Glutamatergic neuron (in vitro differentiated cells): ENCODE measurements at places on chromosomes 5 and 9.

DNA sequence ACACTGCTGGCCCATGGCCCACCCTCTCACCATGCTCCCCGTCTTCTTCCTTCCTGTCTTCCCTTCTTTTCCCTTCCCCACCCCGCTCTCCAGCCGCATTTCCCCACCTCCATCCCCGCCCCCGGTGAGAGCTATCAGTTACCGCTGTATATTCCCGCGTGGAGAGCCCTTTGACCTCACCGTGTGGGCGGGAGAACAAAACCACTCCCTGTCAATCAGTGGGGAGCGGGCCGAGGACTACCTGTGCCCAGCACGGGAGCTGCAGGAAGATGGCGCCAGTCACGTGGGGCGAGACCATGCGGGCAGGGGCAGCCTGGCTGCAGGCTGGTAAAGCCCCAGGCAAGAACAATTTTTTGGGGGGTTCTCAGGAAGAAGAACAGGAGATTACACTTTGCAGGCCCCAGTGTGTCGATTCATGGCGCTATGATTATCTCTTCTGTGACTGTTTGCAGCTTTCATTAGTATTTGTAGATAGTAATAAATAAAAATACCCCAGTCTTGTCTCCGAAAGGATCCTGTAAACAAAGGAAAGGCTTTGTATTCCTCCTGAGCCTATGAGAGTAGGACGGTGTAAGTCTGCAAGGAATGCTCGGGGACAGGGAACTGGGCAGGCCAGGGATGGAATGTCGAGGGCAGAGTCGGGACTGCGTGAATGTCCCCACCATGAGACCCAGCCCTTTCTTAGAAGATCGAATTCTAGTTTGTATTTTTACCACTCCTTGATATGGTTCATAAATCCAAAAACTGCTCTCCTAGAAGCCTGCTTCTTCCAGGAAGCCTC, 14.8 kb upstream of the DMRT1 start:
- H3K4me3 ChIP-seq, result no peak overlapping the region
- H3K27ac ChIP-seq, result no peak overlapping the region
- H3K36me3 ChIP-seq, result no peaks in the 10 kb centered on the region

DNA sequence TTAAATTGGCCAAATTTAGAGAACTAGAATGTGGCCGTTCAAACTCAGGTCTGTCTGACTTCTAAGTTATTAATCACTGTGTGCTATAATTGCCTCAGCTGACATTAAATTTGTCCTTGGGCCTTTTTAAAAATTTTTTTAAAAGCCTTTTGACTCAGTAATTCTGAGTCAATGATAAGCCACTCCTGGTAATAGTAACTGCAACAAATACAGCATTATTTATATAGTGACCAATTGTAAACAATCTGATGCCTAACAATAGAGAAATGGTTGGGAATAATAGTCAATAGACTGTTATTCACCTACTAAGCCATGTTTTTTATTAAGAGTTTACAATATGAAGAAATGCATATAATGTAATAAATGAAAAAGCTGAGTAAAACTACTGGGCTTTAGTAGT, 70.9 kb upstream of the FSD1L start:
- H3K4me1 ChIP-seq, result peaks cover 3% of the 10 kb centered on the region
- H3K27me3 ChIP-seq, result no peaks in the 10 kb centered on the region
- no peak overlapping the region for H3K27ac ChIP-seq
- no peak for DNase-seq
- H3K4me3 ChIP-seq, result no peak overlapping the region

GRCh38 chr5:95414451-95414850, 23.3 kb downstream of the FAM81B start:
- no peak for DNase-seq
- no peaks in the 10 kb centered on the region for H3K27me3 ChIP-seq

GRCh38 chr5:171481571-171482433, 62.4 kb downstream of the FGF18 start:
- DNase-seq, result no peak
- no peak overlapping the region for H3K4me3 ChIP-seq
- H3K27me3 ChIP-seq, result peaks cover 3% of the 10 kb centered on the region
- peaks cover 1% of the 10 kb centered on the region for H3K4me1 ChIP-seq
- H3K36me3 ChIP-seq, result no peaks in the 10 kb centered on the region

- H3K36me3 ChIP-seq, result no peaks in the 10 kb centered on the region
- H3K27me3 ChIP-seq, result peaks cover 2% of the 10 kb centered on the region
- peak overlapping the region; percentile 60 for H3K27ac ChIP-seq
- DNase-seq, result no peak
- peak overlapping the region; percentile 34 for H3K4me3 ChIP-seq
- peaks cover 32% of the 10 kb centered on the region for H3K4me1 ChIP-seq
Measured at GRCh38 chr5:4954048-4954447, 186.1 kb upstream of the ADAMTS16 start.

GRCh38 chr5:33829430-33829829, 62.4 kb downstream of the ADAMTS12 start:
- DNase-seq, result no peak
- peaks cover 8% of the 10 kb centered on the region for H3K4me1 ChIP-seq
- H3K4me3 ChIP-seq, result peak overlapping the region; percentile 13
- no peaks in the 10 kb centered on the region for H3K36me3 ChIP-seq
- H3K27me3 ChIP-seq, result no peaks in the 10 kb centered on the region

DNA sequence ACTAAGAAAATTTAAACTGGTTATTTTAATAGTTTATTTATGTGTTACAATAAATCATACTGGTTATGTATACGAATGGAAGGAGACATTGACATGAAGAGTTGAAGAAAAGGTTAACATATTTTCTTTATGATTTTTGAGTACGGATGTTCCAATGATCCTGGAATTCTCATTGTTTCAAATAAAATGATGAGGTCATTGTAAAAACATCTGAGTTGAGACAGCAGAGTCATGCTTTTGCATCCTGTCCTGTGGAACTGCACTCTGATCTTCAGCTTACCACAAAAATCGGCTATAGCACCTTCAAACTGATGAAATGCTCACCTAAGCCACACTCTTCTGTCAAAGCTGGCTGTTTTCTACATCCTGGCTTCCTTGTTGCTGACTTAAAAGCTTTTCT, 67.8 kb downstream of the PTCD2 start:
- no peak overlapping the region for H3K4me3 ChIP-seq
- H3K36me3 ChIP-seq, result no peaks in the 10 kb centered on the region
- H3K27me3 ChIP-seq, result peaks cover 2% of the 10 kb centered on the region
- peaks cover 1% of the 10 kb centered on the region for H3K4me1 ChIP-seq
- no peak overlapping the region for H3K27ac ChIP-seq
- DNase-seq, result no peak

- peaks cover 13% of the 10 kb centered on the region for H3K27me3 ChIP-seq
- H3K4me1 ChIP-seq, result peaks cover 7% of the 10 kb centered on the region
- H3K27ac ChIP-seq, result no peak overlapping the region
- H3K36me3 ChIP-seq, result peaks cover 4% of the 10 kb centered on the region
Measured at GRCh38 chr5:134112726-134113362, 1.6 kb upstream of the TCF7 start.

GRCh38 chr5:128904805-128905567, 60.3 kb upstream of the SLC27A6 start:
- no peak overlapping the region for H3K4me3 ChIP-seq
- no peak for DNase-seq
- no peaks in the 10 kb centered on the region for H3K27me3 ChIP-seq
- H3K27ac ChIP-seq, result no peak overlapping the region
- no peaks in the 10 kb centered on the region for H3K4me1 ChIP-seq

DNA sequence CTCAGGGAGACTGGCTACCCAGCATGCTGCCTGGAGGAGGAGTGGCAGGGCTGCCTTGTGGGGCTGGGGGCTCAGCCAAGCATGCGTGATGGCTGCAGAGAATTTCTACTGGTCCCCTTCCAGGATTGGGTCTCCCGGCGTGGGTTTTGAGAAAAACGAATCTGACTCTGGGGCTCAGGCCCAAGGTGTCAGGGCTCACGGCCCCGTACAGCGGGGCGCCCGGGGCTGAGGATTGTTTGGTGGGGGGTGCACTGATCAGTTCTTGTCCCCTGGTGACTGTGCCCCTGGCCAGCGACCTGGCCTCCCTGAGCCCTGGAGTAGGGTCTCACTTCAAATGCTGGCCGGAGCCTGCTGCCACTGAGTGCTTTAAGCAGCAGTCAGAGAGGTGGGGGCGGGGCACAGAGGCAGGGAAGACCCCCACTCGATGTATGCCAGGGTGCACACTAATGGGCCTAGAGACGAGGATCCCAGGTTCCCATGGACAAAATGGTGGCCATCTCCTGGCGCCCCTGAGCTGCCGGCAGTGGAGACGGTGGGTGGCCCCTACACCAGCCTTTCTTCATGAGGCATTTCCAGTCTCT, 45.5 kb upstream of the RNU6ATAC start:
- peaks cover 5% of the 10 kb centered on the region for H3K27me3 ChIP-seq
- H3K4me3 ChIP-seq, result no peak overlapping the region
- peak; percentile 12 for DNase-seq
- H3K27ac ChIP-seq, result no peak overlapping the region
- H3K36me3 ChIP-seq, result peaks cover 2% of the 10 kb centered on the region

GRCh38 chr5:55692509-55692908, 19.6 kb downstream of the SLC38A9 start:
- peaks cover 5% of the 10 kb centered on the region for H3K36me3 ChIP-seq
- no peak overlapping the region for H3K27ac ChIP-seq
- peaks cover 2% of the 10 kb centered on the region for H3K27me3 ChIP-seq

GRCh38 chr5:32031089-32031488, 143.0 kb downstream of the GOLPH3 start:
- H3K4me3 ChIP-seq, result peak overlapping the region; percentile 42
- peak overlapping the region; percentile 80 for H3K27ac ChIP-seq
- H3K4me1 ChIP-seq, result peaks cover 28% of the 10 kb centered on the region
- peaks cover 9% of the 10 kb centered on the region for H3K27me3 ChIP-seq
- no peak for DNase-seq

- no peak overlapping the region for H3K27ac ChIP-seq
- H3K36me3 ChIP-seq, result no peaks in the 10 kb centered on the region
- no peak for DNase-seq
- H3K4me1 ChIP-seq, result peaks cover 4% of the 10 kb centered on the region
- H3K4me3 ChIP-seq, result no peak overlapping the region
Measured at GRCh38 chr5:172721455-172722326, 49.3 kb downstream of the DUSP1 start.

DNA sequence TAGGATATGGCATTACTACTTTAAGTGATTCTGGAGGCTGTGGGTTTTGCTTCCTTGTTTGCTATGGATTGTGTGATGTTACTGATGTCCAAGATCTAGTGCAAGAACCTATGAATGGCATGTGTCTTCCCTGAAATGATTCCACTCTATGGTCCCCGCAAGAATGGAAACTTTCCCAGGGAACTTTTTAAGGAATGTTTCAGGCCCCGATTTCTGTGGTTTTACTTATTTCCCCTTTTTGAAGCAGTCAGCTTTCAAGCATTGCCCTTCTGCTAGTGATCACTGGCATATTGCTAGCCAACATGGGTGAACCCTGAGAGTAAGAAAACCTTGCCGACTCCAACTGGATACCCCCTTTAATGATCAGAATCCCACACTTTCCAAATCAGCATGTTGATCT, 26.6 kb upstream of the CD180 start:
- peaks cover 3% of the 10 kb centered on the region for H3K27me3 ChIP-seq
- no peaks in the 10 kb centered on the region for H3K36me3 ChIP-seq
- H3K4me1 ChIP-seq, result peaks cover 12% of the 10 kb centered on the region
- no peak for DNase-seq
- no peak overlapping the region for H3K27ac ChIP-seq

- peaks cover 4% of the 10 kb centered on the region for H3K27me3 ChIP-seq
- DNase-seq, result peak; percentile 13
- H3K4me1 ChIP-seq, result peaks cover 16% of the 10 kb centered on the region
- no peaks in the 10 kb centered on the region for H3K36me3 ChIP-seq
- H3K27ac ChIP-seq, result peak overlapping the region; percentile 87
Measured at GRCh38 chr5:178625679-178626483, 969 bp downstream of the CLK4 start.

GRCh38 chr9:135732569-135733257, 30.7 kb downstream of the KCNT1 start:
- peaks cover 4% of the 10 kb centered on the region for H3K4me1 ChIP-seq
- H3K36me3 ChIP-seq, result peaks cover 10% of the 10 kb centered on the region
- DNase-seq, result no peak
- peaks cover 8% of the 10 kb centered on the region for H3K27me3 ChIP-seq
- no peak overlapping the region for H3K4me3 ChIP-seq

GRCh38 chr9:95102001-95102433, 215.5 kb downstream of the FANCC start:
- H3K4me3 ChIP-seq, result no peak overlapping the region
- DNase-seq, result no peak
- no peak overlapping the region for H3K27ac ChIP-seq

- H3K27ac ChIP-seq, result no peak overlapping the region
- DNase-seq, result no peak
- H3K4me1 ChIP-seq, result peaks cover 11% of the 10 kb centered on the region
- peaks cover 2% of the 10 kb centered on the region for H3K27me3 ChIP-seq
- no peaks in the 10 kb centered on the region for H3K36me3 ChIP-seq
Measured at GRCh38 chr9:108275906-108276305, 579.9 kb downstream of the ACTL7B start.

DNA sequence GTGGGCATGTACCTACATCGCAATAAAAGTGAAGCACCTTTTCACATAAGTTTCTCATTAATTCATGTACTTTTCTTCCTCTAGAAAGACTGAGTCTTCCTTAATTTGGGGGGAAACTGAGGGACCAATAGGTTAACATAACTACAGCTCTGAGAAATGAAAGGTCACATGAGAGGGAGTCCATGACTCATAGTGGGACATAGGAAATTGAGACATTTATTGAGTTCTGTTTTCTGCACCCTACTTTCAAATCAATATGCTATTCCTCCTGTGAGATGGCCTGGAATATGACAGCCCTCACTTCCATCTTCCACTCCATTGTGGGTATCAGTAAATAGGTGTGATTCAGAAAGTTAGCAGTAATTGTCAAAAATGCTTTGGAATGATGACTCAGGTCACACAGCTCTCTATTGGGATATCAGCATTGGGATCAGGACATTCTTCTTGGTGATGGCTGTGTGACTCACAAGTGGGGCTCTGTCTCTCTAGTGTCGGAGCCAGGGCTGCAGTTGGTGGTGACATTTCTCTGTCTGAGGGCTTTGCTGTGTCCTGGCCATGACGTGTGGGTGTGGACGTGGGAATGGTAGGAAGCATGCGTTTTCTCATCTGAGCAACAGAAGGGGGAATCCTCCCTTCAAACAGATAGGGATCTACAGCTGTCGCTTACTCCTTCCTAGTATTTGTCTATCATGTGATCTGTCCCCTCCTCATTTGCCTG, 125.0 kb downstream of the TRIO start:
- peaks cover 51% of the 10 kb centered on the region for H3K4me1 ChIP-seq
- H3K27me3 ChIP-seq, result peaks cover 2% of the 10 kb centered on the region
- H3K27ac ChIP-seq, result peak overlapping the region; percentile 69
- no peaks in the 10 kb centered on the region for H3K36me3 ChIP-seq
- DNase-seq, result no peak
- peak overlapping the region; percentile 30 for H3K4me3 ChIP-seq

GRCh38 chr9:13568405-13568804, 288.9 kb upstream of the MPDZ start:
- no peak for DNase-seq
- no peaks in the 10 kb centered on the region for H3K36me3 ChIP-seq
- no peaks in the 10 kb centered on the region for H3K27me3 ChIP-seq
- peaks cover 10% of the 10 kb centered on the region for H3K4me1 ChIP-seq

GRCh38 chr5:68565427-68565826, 349.9 kb downstream of the PIK3R1 start:
- H3K27me3 ChIP-seq, result no peaks in the 10 kb centered on the region
- no peak overlapping the region for H3K4me3 ChIP-seq
- no peaks in the 10 kb centered on the region for H3K4me1 ChIP-seq
- H3K27ac ChIP-seq, result no peak overlapping the region
- no peak for DNase-seq
- peaks cover 14% of the 10 kb centered on the region for H3K36me3 ChIP-seq
